ENCODE measurements at places on chromosomes 4 and X. TPM values are rescaled to one million over a fixed set of nuclear protein-coding genes. Genes with fewer than 3 reads are reported as not detected.

The SOWAHD gene
- not detected for polyA plus RNA-seq

The FRG2 gene
- not detected for polyA plus RNA-seq

The FGB gene
- polyA plus RNA-seq = not detected

The SLC4A4 gene
- 41.8 TPM for polyA plus RNA-seq

The FSTL5 gene
- 24.0 TPM for polyA plus RNA-seq

The TIGD2 gene
- 13.6 TPM for polyA plus RNA-seq

The MAGEA2B gene
- not detected for polyA plus RNA-seq

The PAGE4 gene
- not detected for polyA plus RNA-seq

The GPM6B gene
- polyA plus RNA-seq = 218 TPM

The MAGED2 gene
- polyA plus RNA-seq = 70.1 TPM

The CT45A6 gene
- not detected for polyA plus RNA-seq

The HNRNPDL gene
- polyA plus RNA-seq = 335 TPM

The GLUD2 gene
- polyA plus RNA-seq = 2.1 TPM

The VBP1 gene
- polyA plus RNA-seq = 136 TPM

The GPRIN3 gene
- polyA plus RNA-seq = 0.83 TPM

The RNF175 gene
- 39.2 TPM for polyA plus RNA-seq

The VEGFD gene
- polyA plus RNA-seq = not detected

The GABRE gene
- not detected for polyA plus RNA-seq

The C4orf46 gene
- polyA plus RNA-seq = 7.4 TPM

The NAP1L3 gene
- 98.2 TPM for polyA plus RNA-seq

The PGAM4 gene
- not detected for polyA plus RNA-seq

The DCX gene
- 0.03 TPM for polyA plus RNA-seq

The CXorf65 gene
- polyA plus RNA-seq = not detected

The DNAAF6 gene
- not detected for polyA plus RNA-seq

The CPLX1 gene
- 6.8 TPM for polyA plus RNA-seq

The LRP2BP gene
- polyA plus RNA-seq = 4.3 TPM

The CSAG3 gene
- polyA plus RNA-seq = not detected

Measured in Purkinje cell (primary cell).